Stimulated activated CD8-positive, alpha-beta memory T cell treated with anti-CD3 and anti-CD28 coated beads, Interleukin-4, amount 100 ng/mL, for 4 hours (primary cell): ENCODE measurements at places on chromosomes 2 and 18.
A peak's percentile ranks its signal among the peaks of the same experiment; 100 is the strongest.

DNA sequence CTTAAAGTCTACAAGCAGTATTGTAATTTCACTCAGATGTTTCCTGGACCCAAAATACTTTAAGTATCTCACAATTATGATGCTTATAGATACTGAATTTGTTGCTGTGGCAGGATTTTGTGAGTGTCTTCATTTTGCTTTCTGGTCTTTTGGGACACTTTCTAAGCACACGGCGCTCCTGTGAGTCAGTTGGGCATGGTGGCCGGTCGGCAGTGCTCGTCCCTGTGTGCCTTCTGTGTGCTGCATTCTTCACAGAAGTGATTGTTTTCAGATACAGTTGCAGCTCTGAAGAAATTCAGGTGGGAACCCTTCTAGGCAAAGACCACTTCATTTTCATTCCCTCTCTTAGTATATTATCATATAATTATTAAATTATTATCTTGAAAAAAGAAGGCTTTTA is 273.3 kb downstream of the ZNF407 start:
- no peak for DNase-seq

- DNase-seq = no peak
Observed at GRCh38 chr2:233803994-233804393, 25.9 kb downstream of the MROH2A start.

- no peak for DNase-seq
Observed at GRCh38 chr2:159028776-159029175, 60.3 kb downstream of the TANC1 start.

DNA sequence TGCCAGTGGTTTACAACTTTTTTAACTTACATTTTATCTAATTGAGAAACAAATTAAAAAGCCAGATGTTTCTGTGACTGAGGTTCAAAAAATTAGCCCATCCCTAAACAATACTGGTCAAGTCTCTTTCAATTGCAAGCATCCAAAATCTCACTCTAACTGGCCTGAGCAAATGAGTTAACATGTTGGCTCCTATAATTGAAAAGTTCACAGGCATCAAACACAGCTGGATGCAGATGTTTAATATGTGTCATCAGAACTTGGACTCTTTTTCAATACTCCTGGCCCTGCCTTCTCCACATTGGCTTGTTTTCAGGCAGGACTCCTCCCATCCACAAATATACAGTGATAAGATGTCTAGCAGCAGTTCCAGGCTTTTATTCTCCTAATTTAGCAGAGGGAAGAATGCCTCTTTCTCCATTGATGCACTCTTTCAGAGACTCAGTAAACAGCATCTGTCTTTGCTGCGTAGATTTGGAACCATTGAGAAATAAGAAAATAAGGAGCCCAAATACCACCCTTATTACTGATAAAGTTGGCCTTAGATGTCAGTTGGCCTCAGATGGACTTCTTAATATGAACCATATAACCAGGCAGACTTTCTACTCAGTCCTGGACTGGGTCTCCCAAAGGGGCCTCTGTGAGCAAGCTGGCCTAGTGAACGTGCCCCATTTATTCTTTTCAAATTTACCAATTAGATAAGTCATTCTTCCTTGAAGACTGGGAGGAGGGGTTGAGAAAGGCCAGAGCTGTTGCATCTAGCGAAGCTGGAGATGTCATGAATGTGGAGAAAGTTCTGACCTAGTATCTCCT is 30.4 kb upstream of the FN1 start:
- DNase-seq = no peak

DNA sequence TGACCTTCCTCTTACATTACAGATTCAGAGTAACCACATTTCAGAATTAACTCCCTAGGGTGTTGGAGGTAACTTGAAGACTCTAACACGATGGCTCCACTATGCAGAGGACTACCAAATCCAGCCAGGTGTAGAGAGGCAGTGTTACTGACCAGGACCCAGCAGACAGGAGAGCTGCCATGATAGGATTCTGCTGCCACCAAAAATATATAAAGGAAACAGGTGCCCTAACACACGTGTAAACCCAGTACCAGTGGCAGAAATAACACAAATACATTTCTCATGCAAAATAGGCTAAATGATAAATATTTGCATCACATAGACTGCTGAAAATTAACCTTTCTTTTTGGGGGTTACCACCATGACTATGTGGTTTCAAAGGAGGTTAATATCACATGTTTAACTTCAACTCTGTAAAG is 7.0 kb downstream of the ZBTB14 start:
- no peak for DNase-seq

DNA sequence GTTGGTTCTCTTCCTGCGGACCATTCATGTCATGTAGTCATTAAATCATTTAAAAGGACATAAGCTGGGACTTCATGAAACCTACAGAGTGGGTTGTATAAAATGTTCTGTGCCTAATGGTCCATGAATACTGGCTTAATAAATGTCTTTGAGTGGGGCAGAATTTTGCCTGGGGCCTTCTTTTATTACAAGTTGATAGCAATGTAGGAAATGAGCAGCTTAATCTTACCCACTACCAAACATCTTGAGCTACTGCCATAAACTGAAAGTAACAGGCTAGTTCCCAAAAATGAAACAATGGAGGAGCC is 130.9 kb downstream of the TMEM17 start:
- no peak for DNase-seq

DNA sequence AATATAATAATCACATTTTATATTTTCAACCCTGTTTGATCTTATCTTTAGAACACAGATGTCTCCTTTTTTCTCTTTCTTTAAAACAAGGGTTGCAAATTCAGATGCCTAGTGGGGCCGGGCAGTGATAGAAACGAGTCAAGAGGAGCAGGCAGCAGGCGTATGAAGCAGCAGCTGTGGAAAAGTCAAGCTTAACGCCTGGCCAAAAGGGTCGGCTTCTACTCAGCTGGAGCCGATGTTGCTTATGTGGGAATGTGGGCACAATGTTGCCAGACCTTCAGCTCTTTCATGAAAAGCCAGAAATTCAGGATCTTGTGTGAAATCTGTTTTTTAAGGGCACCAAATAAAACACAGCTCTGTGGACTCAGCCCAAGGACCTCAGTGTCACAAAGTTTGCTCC is 642.7 kb downstream of the ARHGAP15 start:
- no peak for DNase-seq

- no peak for DNase-seq
Observed at GRCh38 chr2:42076357-42077225, 28.8 kb downstream of the PKDCC start.

GRCh38 chr2:117755768-117756167 is 58.7 kb upstream of the DDX18 start:
- no peak for DNase-seq

DNA sequence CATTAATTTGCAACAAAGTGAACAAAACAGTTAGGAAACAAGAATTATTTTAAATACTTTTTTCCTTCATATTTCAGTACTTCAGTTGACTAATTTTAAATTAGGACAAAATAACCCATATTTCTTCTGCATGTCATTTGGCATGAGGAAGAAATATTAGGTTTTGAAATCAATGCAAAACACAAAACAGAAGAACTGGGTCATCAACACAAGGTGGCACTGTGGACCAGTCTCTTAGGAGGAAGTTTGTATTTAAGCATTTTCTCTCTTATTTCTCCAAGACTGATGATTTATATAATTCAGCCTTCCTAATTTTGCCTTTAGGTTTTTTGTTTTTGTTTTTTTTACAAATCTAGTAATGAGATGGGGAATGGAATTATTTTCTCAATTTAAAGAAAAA is 352.8 kb upstream of the KCNH7 start:
- DNase-seq = no peak

DNA sequence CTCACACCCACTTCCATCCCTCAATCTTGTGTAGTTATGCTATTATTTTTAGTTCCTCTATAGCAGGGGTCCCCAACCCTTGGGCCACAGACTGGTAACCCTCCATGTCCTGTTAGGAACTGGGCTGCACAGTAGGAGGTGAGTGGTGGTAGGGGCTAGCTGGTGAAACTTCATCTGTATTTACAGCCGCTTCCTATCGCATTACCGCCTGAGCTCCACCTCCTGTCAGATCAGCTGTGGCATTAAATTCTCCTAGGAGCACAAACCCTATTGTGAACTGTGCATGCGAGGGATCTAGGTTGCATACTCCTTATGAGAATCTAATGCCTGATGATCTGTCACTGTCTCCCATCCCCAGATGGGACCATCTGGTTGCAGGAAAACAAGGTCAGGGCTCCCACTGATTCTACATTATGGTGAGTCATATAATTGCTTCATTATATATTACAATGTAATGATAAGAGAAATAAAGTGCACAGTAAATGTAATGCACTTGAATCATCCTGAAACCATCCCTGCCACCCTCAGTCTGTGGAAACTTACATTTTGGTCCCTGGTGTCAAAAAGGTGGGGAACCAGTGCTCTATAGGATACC is 1.6 kb upstream of the RAB11FIP5 start:
- no peak for DNase-seq

DNA sequence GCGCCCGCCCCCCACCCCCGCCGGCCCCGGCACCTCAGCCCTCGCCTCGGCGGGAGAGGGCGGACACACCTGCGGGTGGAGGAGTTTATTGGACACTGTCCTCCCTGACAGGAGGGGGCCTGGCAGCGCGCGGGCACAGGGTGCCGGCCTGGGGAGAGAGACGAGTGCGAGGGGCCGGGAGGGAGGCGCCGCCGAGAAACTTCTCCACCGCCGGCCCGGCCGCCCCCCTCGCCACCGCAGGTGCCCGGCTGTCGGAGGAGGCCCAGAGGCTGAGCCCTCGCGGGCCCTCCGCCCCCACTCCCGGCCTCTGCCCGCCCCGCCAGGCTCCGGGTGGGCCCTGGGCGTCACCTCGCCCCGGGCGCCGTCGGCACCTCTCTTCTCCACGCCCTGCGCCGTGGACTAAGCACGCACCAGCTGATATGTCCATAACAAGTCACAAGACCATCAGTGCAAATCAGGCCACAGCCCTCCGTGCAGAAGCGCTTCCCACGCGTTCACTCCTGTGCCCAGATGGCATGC is 311.3 kb downstream of the CELF4 start:
- no peak for DNase-seq

DNA sequence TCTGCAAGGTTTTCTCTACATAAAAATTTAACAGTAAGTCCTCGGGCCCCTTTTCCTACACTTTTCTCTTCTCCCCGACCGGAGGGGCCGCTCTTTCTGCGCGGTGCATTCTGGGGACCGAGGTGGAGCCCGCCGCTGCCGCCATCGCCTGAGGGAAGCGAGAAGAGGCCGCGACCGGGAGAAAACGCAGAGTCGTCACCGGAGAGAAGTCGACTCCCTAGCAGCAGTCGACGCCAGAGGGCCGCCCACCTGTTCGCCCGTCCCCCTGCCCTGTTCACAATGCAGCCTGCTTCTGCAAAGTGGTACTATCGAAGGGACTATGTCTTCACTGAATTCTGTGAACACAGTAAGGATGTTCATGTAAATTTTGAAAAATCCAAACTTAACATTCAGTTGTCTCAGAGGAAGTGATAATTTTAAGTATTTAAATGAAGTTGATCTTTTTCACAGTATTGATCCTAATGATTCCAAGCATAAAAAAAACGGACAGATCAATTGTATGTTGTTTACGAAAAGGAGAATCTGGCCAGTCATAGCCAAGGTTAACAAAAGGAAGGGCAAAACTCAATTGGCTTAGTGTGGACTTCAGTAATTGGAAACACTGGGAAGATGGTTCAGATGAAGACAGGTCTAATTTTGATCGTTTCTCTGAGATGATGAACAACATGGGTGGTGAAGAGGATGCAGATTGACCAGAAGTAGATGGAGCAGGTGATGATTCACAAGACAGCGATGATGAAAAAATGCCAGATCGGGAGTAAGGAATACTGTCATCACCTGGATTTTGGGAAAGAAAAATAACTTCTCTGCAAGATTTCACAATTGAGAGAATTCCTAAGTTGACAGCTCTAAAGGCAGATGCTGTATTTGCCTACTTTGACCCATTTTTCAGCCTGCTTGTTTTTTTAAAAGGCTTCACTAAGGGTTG is 55.8 kb downstream of the ASXL2 start:
- DNase-seq = peak; percentile 21

DNA sequence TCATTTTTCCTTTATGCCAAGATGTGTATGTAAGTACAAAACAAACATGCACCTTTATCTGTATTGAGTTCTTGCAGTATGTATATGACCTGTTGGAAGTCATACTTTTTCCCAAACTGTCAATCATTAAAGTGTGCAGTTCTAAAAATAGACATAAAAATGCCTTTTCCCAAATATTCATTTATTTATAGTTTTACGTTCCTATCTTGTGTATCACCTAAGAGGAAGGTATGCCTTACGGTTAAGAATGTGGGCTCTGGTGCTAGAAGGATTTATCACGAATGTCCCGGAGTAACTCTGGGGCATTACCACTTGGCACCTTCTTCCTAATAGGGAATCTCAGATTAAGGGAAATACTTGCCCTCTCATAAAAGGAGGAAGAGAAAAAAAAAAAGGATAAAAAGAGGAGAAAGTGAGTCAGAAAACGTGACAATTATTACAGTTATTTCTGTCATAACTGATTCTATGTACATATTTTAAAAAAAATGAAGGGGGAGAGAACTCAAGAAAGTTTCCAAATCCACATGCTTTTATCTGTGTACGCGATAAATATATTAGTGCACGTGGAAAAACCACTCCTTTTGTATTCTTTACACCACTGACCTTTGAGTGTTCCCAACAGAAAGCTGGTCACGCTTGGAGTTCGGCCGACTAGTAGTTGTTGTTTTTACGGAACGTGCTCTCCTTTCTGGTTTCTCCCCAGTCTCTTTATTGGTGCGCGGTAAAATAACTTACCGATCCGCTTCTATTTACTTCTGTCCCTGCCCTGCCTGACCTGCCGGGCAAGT is 721 bp downstream of the MCEE start:
- DNase-seq = no peak

DNA sequence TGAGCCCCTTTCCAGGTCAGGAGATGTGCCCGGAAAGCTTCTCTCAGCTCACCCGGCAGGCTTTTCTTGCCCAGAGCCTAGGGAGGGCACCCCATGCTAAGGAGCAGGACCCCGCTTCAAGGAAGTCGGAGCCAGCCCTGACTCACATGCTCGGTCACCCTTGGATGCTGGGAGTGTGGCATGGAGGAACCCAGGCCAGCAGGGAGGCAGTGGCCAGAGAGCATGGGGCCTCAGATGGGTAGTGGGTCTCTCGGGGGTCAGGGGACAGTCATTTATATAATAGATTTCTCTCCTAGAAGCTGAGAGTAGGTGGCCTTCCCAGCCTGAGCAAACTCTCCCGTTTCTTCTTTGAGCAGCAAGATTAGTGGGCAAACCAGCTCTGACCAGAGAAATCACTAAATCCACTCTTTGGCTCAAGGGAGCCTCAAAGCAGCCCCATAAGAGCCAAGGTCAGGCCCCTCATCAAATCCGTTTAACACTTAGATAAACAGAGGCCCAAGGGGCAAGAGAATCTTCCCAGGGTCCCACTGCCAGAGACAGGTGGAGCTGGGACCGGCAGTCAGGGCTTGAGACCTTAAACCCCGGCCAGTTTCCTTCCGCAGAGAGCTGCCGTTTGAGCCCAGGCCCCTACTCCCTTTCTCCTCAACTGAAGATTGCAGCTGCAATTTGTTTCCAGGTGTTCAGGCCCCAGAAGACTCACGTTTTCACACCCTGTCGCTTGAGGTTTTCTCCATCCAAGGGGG is 113.1 kb downstream of the CYP26B1 start:
- DNase-seq = no peak

DNA sequence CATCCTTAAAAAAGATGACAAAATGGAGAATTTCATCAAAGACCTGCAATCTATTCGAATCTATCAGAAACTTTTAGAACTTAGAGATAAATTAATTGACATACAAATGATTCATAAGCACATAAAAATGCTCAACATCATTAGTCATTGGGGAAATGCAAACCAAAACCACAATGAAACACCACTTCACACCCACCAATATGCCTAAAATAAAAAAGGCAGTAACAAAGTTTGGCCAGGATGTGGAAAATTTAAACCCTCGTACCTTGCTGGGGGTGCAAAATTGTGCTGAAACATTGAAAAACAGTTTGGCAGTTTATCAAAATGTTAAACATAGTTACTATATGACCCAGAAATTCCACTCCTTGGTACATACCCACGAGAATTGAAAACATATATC is 11.5 kb upstream of the EIF2AK3 start:
- no peak for DNase-seq
